ENCODE measurements at places on chromosomes 7 and 10.

GRCh38 chr10:123301077-123301857 is 147.1 kb downstream of the BUB3 start:
- no peak for DNase-seq

DNA sequence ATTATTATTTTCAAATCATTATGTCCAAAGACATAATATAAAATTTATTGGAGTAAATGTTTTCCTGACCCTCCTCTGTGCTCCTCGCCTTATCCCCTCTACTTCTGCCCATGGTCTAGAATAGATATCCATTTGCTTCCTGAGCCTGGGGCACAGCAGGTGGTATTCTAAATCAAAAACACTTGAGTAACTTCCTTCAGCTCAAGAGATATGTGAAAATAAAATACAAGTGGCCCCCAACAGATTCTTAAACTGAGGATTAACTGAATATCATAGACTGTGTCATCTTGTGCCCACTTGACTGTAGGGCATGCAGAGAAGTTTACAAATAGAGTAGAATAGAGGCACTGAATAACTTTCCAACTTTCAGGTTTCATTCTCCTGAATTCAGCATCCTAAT is 59.1 kb downstream of the HGF start:
- DNase-seq, result no peak

DNA sequence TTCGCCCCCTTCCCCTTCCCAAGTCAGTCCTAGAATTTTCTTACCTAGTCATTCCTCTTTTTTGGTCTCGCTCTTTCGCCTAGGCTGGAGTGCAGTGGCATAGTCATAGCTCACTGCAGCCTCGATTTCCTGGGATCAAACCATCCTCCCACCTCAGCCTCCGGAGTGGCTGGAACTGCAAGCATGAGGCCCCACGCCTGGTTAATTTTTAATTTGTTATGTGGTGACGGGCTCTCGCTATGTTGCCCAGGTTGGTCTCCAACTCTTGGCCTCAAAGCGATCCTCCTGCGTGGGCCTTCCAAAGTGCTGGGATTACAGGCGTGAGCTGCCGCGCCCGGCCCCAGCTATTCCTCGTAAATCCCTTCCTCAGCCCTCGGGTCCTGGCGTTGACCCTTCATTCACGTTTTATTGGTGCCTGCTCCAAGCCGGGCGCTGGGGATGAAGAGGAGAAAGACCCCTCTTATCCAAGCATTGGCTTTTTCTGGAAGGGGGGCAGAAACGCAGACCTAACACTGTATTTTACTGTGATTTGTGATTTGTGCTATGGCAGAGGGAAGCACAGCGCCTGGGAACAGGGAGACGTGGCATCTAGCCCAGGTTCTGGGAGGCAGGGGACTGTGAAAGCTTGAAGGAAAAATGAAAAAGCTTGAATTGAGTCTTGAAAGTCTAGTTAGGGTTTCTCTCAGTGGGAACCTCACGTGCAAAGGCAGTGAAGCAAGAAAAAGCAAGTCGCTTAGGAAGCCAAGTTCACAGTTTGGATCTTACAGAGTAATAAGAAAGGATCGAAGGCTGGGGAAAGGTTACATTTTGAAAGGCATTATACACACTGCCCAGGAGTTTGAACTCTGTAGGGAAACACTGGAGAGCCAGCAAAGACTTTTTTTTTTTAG is 516 bp downstream of the ZNHIT1 start:
- DNase-seq, result no peak

GRCh38 chr10:4671451-4672145 is 154.4 kb upstream of the AKR1E2 start:
- DNase-seq, result no peak

GRCh38 chr7:129376076-129376777 is 58.0 kb upstream of the STRIP2 start:
- peak; percentile 35 for DNase-seq

DNA sequence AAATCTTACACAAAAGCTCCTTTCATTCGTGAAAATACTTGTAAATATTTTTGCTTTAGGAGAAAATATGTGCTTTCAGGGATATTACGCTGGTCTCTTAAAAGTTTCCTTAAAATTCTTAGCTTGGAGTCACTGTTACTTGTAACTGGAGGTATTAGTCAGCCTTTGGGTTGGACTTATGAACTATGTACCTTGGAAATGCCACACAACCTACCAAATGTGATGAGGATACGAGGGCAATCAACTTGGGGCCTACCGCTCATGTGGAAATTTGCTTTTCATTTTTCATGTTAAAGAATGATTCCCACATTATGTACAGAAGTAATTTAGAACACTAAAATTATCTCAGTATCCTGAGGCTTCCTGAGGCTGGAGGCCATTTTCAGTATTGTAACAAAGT is 23.1 kb downstream of the SPAM1 start:
- no peak for DNase-seq

DNA sequence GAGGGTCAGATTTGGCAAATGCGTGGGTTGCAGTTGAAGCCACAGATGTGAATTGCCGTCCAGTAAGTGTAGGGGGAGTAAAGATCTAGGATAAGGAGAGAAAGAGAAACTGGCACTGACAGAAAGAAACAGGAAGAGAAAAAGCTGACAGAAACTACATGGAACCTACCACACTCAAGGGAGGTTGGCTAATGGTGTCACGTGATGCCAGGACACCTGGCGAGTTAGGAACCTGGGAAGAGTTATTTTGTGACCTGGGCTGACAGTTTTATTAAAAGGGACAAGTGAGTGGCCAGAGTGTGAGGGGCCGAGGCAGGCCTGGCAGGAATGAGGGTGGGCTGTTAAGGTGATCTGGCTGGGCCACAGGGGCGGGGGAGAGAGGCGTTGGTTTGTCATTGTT is 188.7 kb downstream of the ADARB2 start:
- no peak for DNase-seq

GRCh38 chr10:34241226-34242000 is 573.7 kb downstream of the PARD3 start:
- DNase-seq, result no peak

- no peak for DNase-seq
Measured at GRCh38 chr10:77606751-77607150, 30.9 kb downstream of the KCNMA1 start.

DNA sequence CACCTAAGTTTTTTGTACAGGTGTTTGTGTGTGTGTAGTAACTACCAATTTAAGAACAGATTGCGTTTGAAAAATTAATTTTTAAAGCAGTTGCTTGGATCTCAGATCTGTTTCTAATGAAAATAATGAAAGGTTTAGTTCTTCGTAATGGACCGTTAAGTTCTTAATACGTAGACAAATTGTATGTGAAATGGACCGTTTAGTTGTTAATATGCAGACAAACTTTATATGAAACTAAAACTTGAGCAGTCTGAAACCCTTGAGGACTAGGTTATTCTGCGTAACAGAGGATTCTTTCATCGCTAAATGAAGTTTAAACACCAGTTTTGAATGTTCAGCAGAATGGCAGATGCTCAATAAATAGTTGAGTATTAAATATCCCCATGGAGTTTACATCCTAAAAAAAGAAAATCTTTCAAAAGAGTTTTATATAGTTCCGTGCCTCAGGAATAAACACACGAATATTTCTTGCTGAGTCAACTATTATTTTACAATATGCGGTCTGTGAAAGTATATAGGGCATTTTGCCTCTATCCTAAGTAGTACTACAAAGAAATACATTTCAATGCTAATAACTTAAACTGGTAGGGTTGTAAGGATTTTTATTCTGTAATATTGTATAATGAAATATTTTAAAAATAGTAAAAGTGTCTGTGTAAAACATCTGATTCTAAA is 1.2 kb downstream of the DBF4 start:
- DNase-seq, result no peak

- no peak for DNase-seq
Measured at GRCh38 chr10:23310404-23310803, 34.2 kb downstream of the C10orf67 start.

DNA sequence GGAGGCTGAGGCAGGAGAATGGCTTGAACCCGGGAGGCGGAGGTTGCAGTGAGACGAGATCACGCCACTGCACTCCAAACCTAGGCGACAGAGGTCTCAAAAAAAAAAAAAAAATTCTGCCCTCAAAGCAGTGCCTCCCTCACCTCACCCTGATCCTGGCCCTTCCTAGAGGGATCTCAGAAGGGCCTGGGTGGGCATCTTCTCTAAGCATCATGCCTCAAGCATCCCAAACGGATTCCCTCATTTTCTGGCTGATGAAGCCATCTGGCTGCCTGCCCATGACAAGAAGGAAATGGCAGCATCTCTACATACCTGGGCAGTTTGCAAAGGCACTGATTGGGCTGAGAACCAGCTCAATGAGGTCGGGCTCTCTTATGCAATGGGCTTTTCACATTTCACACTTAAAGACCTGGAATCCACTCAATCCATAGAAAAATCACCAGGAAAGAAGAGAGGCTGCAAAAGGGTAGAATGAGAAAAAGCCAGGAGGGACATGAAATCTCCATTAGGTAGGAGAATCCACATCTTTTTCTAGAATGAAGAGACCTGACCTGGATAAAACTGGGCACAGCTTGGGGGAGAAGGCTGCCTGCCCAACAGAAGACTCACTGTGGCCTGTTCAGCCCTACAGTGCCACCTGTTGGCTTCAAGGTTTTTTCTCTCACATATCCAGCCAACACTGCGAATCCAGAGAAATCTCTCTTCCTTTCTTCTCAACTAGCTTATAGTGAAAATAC is 48.1 kb downstream of the PDLIM1 start:
- no peak for DNase-seq

DNA sequence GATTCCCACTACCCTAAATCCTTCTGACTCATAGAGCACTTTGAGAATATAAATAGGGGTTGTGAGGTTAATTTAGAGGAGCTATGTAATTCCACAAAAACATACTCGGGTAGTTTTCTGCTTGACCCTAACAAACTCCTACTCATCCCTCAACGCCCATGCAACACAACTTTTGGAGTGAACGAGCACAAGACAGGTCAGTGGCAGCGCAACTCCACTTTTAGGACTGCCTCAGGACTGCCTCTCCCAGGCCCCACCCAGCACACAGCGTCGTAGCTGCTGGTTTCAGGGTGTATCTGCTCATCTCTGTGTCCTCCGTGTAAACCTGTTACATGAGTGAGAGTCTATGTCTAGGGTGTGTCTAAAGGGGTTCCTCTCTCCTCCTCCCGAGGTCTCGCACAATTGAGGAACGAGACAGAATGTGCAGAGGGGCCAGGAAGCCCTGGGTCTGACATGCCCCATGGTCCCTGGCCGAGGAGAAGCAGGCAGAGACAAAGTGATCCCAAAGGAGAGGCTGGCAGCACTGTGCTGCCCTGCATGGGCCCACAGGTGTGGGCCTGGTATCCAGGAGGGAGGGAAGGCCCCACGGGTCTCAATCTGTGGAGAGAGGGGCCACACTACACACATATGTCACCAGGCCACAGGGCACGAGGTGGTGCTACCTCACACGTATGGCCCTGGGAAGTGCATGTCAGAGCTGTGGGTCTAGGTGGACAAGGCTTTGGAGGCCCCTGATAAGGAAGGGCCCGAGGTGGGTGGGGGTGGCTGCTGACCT is 45.5 kb downstream of the CAMK2B start:
- DNase-seq, result no peak

DNA sequence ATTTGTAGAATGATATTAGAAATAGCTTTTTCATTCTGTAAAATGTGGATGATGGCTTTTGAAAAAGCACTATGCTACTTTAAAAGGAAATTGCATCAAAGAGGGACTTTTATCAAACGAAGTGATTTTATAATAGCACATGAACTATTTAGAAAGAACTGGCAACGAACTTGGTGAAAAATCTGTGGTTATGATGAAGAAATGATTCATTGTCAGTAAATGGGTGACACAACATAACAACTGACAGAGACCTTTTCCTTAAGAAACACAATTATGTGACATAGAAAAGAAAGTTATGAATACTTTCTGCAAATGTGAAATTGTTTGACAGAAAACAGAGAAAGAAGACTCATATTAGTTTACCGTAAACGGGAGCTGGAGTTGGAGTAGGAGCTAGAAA is 60.7 kb upstream of the LAMB4 start:
- no peak for DNase-seq

DNA sequence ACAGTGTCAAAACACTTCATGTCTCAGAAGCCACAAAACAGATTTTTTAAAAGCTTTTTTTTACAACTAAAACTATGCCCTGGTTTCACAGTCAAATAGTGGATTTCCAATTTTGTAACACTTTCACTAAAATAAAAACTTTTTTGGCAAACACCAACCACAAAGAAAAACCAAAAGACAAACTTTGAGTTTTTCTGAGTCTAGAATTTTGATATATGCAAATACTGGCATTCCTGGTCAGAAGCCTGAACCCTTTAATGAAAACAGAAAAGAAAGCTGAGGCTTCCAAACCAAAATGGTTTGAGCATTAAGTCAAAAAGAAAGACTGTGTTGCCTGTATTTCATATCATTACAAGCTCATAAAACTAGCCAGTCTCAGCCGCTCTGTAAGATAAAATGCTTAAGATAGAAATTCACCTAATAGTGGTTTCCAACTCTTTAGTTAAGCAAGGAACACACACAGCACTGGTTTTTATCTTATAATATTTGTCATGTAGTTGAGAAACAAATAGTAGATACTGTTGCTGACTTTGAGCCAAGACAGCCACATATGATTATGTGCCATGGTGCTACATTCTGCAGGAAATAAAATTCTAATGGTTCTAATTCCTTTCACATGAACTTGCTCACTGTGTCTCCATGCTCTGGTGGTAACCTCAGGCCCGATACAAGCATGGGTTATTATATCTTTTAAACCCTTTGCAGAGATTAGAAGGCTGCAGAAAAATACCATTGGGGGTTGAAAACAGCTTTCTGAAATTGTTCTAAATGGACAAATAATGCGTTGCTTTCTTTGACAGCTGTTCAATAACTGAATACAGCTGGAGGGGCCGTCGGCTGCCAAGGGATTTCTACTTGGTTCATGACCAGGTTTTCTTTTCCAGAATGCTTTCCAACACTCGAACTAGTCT is 49.4 kb downstream of the FAM171A1 start:
- DNase-seq, result no peak

- no peak for DNase-seq
Measured at GRCh38 chr10:48626986-48627731, 22.3 kb upstream of the ARHGAP22 start.

GRCh38 chr10:125940515-125940914 is 44.2 kb downstream of the FANK1 start:
- DNase-seq, result no peak
